ENCODE measurements at places on chromosomes 5 and 9. TPM values are rescaled to one million over a fixed set of nuclear protein-coding genes. Genes with fewer than 3 reads are reported as not detected.
A peak's percentile ranks its signal among the peaks of the same experiment; 100 is the strongest.

The PCA3 gene
- not detected for total RNA-seq

The KLF4 gene
- total RNA-seq = 30.5 TPM

The UAP1L1 gene
- total RNA-seq = 12.6 TPM

The TCF7 gene
- 3.4 TPM for total RNA-seq

The GLRA1 gene
- total RNA-seq = not detected

The IGFBPL1 gene
- total RNA-seq = not detected

DNA sequence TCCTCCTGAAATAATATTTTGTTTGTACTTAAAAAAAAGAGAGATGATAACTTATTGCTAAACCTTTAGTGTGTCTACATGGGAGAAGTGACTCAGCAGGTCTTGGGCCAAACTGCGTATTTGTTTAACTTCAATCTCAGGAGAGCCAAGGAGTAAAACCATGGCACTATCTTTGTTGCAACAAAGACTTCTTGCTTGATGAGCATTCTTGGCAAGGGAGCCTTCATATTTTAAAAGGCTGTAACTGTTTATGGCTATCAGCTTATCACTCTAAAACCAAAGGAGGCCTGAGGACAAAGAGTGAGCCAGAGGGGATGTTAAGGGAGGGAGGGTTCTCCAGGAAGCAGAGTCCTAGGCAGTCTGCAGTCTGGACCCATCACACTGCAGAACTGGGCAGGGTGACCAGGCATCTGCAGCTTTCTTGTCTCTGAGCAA, 216.2 kb upstream of the S1PR3 start:
- no peak for DNase-seq

DNA sequence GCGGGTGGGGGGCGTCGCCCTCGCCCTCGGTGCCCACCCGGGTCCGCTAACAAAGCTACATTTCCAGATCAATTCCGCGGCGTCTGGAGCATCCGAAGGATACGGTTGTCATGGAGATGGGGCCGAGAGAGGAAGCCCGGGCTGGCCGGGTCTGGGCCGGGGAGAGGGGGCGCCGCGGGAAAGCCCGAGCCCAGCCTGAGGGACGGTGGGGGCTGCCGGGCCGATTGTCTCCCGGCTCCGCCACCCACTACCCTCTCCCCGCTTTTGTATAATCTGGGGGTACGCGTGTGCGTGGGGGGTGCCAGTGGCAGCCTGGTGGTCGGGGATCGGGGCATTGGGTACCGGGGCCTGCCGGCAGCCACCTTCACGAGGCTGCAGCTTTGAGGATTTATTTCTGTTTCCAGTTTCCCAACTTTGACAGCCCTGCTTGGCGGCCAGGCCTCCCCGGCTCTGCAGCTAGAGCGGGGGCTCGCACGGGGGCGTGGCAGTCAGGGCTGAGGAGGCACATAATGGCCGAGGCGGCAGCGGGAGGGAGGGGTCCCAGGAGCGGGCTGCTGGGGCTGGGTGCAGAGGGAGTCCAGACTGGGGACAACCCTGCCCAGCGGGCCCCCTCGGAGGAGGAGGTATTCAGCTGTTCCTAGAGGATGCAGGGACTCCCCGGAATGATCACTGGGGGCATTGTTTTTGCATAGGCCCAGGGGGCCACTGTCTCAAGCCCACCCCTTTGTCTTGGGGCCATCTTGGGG, 626 bp downstream of the PSD2 start:
- DNase-seq = no peak

DNA sequence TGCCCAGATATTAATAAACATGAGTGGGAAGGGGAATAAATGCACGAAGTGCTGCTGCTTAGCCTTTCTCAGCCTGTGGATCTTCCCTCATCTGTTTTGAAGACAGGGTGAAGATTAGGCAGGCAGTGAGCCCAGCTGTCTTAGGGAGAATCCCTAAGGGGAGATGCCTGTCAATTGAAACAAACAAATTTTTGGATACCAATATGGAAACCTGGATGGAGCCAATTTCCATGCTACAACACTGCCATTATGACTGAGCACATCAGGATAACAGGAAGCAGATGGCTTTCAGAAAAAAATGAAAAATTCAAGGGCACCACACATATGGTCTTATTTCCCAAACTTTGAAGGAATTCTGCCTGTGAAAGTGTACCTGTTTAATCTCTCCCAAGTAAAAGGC, 80.3 kb downstream of the HMHB1 start:
- DNase-seq = no peak

DNA sequence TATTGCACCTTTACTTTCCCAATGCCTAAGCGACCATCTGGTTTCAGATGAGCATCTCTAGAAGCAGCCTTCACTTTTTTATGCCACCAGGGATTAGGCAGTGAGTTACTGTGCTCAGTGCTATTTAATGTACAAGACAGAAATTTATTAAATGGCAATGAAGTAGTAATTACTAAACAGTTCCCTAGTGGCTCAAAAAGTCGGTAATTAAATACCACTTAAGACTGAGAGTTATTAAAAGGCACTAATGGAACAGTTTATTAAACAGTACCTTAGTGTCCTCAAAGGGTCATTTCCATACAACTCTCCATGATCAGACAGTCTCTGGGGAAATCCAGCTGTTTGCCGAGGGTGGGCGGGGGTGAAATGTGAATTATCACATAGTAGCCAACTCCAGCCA, 42.3 kb downstream of the LHFPL2 start:
- no peak for DNase-seq

DNA sequence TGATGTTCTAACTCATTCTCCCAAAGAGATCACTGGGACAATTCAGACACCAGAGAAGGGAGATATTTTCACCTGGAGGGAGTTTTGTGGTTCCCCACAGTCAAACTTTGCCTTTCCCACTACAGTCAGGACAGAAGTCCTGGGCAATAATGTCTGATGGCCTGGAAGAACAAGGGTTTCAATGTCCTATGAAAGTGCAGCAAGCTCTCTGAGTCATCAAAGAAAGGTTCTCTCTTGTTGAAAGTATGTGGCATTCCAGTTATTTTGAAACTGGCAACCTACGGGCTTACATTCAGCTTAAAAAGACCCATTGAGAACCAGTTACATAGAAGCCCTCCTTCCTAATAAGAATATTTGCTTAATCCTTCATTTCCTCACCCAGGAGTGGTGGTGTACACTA, 103.9 kb downstream of the INSYN2B start:
- DNase-seq = no peak

GRCh38 chr5:21615195-21615765, 1237.9 kb downstream of the CDH12 start:
- DNase-seq = no peak

GRCh38 chr9:82456642-82457041, 468.1 kb downstream of the SPATA31D1 start:
- DNase-seq = no peak

- DNase-seq = no peak
Observed at GRCh38 chr5:15630441-15630840, 130.5 kb downstream of the FBXL7 start.

DNA sequence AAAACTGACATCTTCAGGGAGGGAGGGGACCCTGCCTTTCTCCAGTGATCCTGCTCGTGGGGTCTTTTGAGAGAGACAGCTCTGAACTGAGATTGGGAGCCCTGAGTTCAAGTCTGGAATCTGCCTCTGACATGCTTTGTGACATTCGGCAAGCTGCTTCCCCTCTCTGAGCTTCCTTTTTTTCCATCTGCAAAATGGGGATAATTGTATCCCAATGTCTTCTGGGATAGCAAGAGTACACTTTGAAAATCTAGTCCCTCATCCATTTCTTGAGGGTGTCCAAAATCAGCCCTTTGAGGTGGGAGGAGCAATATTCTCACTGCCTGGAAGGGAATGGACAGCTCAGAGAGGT, 186.3 kb downstream of the RGS3 start:
- no peak for DNase-seq

DNA sequence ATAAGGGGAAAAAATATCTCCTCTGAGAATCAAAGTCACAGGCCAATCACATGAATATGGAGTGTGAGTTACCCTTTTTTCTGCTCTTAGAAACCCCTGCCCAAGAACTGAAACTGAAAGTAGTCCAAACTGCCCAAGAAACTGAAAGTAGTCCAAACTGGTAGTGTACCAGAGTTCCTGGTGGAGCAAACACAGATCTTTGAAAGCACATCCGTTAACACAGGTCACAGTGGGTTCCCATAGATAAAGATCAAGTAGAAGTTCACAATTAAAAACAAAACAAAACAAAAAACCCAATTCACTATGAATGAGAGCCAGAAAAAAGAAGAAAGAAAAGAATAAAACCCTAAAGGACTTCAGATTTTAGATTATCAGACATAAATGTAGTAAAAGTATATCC, 332.4 kb upstream of the EFNA5 start:
- no peak for DNase-seq

GRCh38 chr9:132077881-132078698, 1.6 kb downstream of the MED27 start:
- DNase-seq = peak; percentile 38

- DNase-seq = peak; percentile 26
Observed at GRCh38 chr9:128113526-128114325, 13.8 kb downstream of the PTGES2 start.

GRCh38 chr5:174625591-174626350, 98.6 kb upstream of the MSX2 start:
- DNase-seq = no peak

DNA sequence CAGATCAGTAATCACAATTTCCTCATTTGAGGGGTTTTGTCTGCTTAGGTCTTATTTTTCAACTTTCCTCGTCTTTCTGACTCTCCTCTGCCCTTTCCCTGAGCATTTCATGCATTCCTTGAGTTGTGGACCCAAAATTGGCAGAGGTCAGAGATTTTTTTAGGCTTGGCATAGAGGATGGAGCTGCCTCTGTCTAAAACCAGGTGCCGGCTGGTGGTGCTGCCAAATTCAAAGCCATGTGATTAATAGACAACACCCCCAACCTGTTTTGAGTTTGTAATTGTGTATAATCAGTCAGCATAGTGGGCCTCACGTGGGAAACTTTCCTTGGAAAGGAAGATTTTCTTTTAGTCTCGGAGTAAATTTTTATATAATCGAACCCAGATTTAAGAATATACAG, 39.6 kb downstream of the TJP2 start:
- peak; percentile 51 for DNase-seq

- DNase-seq = no peak
Observed at GRCh38 chr9:123601828-123602227, 245.8 kb downstream of the CRB2 start.

DNA sequence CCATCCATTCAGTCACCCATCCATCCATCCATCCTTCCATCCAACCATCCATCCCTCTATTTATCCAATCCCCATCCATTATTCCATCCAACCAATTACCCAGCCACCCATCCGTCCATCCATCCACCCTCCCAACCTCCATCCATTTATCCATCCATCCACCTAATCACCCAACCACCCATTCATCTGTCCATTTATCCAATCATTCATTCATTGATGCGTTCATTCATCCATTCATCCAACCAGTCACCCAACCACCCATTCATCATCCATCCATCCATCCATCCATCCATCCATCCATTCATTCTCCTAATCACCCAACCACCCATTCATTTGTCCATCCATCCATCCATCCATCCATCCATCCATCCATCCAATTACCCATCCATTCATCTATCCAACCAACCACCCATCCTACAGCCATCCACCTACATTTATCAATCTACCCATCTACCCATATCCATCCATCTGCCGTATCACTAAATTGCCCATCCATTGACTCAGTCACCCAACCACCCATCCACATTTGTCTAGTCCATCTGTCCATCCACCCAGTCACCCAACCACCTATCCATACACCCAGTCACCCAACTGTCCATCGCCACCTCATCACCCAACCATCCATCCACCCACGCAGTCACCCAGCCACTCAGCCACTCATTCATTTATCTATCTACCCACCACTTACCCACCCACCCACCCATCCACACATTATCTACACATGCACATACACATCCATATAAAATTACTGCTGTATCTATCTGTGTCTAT, 165.4 kb downstream of the TRIO start:
- DNase-seq = no peak

- no peak for DNase-seq
Observed at GRCh38 chr5:173646692-173647091, 30.2 kb upstream of the BOD1 start.

- no peak for DNase-seq
Observed at GRCh38 chr5:172528440-172528839, 74.1 kb upstream of the SH3PXD2B start.

DNA sequence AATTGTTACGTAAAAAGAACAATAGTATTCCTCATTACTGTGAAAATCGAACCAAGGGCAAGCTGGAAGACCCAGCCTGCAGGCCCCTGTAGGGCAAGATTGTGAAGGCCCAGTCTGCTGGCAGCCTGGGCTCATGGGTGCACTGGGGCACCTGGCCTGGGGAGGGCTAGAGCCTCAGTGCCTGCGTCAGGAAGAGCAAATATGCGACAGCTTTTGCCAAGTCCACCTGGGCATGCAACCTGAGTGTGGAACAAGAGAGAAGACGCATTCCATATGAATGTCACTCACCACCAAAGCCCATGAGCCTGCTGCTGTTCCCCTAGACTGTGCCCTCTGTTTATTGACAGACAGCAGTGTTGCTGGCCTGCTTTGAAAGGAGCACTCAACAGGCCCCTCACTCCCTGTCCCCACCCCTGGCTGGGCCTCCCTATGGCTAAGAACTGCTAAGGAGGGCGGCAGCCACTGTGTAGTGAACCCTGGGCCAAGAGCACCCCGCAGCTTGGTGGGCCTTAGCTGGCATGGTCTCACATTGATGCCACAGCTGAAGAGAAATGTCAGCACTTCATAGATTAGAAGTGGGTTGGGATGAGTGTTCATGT, 28.2 kb downstream of the PSD2 start:
- DNase-seq = no peak

GRCh38 chr9:127382541-127382940, 14.4 kb upstream of the SLC2A8 start:
- no peak for DNase-seq

DNA sequence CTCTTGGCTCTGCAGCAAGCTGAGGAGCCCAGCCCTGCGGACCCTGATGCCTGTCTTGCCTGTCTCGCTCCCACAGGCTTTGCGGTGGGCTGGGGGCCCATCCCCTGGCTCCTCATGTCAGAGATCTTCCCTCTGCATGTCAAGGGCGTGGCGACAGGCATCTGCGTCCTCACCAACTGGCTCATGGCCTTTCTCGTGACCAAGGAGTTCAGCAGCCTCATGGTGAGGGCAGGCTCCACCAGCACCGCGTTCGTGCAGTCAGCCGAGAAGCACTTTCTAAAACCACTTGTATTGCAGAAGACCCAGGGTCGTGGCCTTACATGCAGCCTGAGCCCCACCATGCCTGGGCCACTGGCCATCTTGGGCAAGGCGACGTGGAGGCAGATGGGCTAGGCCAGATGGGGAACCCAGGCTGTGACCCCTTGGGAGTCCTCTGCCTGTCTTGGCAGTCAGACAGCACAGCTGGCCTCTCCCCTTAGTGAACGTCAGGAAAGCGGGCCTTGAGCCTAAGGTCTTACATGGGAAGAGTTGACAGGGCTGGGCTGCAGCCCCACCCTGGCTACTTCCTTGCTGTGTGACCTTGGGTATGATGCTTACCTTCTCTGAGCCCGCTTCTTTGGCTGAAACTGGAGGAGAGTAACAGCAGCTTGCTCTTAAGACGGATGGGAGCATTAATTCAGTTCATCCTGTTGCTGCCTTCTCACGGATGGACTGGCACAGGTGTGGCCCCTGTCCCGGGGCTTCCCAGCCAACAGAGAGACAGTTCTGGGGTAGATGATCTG, 8.6 kb downstream of the SLC2A8 start:
- DNase-seq = no peak

GRCh38 chr5:36734422-36734821, 128.0 kb downstream of the SLC1A3 start:
- DNase-seq = no peak

All from left ventricle myocardium superior (tissue), 1 donor.